ENCODE measurements at places on chromosomes 6 and 20. TPM values are rescaled to one million over a fixed set of nuclear protein-coding genes. Genes with fewer than 3 reads are reported as not detected.

Gene CDSN
- 0.08 TPM for total RNA-seq

Gene POPDC3
- not detected for total RNA-seq

Gene TFAP2A
- total RNA-seq, result 3.8 TPM

Gene L3MBTL1
- total RNA-seq, result 9.9 TPM

Gene BCAS1
- total RNA-seq, result 42.4 TPM

Gene ZNF451
- 16.6 TPM for total RNA-seq

GRCh38 chr20:62896526-62896925, 29.8 kb downstream of the DIDO1 start:
- DNase-seq, result no peak

DNA sequence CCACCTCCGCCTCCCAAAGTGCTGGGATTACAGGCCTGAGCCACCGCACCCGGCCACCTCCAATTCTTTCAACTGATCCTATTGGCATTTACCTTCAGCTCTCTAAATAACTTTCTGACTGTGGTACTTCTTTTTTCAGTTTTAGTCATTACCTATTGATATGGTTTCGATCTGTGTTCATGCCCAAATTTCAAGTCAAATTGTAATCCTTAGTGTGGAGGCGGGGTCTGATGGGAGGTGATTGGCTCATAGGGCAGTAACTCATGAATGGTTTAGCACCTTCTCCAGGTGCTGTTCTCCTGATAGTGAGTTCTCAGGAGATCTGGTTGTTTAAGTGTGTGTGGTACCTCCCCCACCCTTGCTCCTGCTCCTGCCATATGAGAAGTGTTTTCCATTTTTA, 140.9 kb downstream of the LPA start:
- DNase-seq, result no peak

- no peak for DNase-seq
Measured at GRCh38 chr6:105799056-105799455, 287.1 kb upstream of the PRDM1 start.

DNA sequence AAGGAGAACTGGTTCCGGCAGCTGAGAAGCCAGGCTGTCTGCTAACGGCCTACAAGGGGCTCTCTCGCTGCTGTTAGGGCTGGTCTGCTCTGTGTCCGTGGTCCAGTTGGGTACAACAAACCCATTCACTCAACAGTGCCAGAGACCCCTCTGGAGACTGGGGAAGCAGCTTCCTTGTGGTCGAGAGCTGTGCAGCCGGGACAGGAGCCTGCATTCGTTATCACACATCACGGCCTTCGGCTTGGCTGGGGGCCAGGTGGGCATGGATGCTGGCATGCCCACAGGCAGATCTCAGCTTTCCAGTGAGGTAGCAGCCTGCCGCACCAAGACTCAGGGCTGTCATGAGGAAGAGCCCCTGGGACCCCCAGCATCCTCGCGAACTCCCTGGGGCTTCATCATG, 124.7 kb downstream of the PREX1 start:
- no peak for DNase-seq

DNA sequence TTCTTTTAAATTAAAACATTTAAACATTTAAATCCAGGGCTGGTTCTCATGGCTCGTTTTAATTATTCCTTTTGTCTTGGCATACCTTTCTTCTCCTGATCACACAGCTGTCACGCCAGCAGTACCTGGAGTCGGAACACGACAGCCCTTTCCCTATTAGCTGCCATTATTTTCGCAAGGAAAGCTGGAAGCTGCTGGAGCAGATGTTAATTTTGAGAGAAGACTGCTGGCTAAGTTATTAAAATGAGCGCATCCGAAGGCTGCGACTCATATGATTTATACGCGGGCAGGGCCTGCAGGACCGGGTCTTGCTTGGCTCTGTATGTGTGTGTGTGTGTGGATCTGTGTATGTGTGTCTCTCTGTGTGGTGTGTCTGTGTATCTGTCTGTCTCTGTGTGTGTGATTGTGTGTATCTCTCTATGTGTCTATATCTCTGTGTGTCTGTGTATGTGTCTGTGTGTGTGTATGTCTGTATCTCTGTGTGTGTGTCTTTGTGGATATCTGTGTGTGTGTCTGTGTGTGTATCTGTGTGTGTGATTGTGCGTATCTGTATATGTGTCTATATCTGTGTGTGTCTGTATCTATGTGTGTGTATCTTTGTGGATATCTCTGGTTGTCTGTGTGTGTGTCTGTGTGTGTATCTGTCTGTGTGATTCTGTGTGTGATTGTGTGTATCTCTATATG, 191.5 kb downstream of the CDH4 start:
- no peak for DNase-seq

GRCh38 chr20:36848078-36848660, 27.8 kb upstream of the TLDC2 start:
- no peak for DNase-seq

All from HT-29 (cell line).